ENCODE measurements at places on chromosomes 11 and 22.

DNA sequence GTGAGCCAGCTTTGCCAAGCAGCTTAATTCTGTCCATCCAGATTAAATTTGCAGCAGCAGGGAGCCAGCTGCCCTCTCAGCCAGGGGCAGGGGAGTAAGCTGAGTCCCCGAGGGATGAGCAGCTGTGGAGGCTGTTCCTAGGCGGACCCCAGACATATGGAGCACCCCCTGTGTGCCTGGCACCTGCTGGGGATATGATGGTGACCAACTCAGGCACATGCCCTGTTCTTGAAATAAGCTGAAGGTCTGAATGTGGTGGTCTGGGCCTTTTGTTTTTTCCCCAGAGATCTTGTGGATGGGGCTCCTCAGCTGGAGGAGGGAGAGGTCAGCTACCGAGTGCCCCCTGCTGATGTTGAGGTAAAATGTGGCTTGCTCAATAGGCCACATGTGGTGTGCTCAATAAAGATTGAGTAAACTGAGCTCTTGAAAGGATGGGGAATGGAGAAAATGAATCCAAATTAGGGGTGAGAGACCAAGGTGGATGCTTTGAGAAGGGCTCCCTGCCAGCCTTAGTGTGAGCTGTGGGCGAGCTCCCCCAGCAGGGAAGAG lies 103.3 kb upstream of the NNMT start:
- no peak for DNase-seq

GRCh38 chr11:57290288-57290687 lies 34.5 kb downstream of the TNKS1BP1 start:
- DNase-seq: no peak

DNA sequence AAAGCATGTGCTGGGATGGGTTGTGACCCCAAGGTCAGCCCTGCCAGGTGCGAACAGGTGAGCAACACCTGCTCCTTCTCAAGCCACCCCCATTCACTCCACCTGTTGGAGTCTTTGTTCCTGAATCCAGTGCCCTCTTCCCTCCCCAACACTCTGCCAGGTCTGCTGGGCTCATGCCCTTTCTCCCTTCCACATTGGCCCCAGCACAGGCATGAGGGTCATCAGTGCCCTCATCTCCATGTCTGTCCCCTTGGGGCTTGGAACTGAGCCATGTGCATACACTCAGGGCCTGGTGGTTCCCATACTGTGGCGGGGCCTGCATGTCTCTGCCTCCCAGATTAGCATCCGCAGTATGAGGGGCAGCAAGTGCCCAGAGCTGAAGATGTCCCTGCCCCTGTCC lies 19.1 kb downstream of the RFPL2 start:
- DNase-seq: no peak

GRCh38 chr11:76131142-76131541 lies 75.2 kb downstream of the WNT11 start:
- DNase-seq: no peak

GRCh38 chr11:11498195-11498594 lies 123.6 kb downstream of the GALNT18 start:
- DNase-seq: no peak

Data from C1 segment of cervical spinal cord (tissue), 14 donors.